ENCODE measurements at places on chromosomes 12 and 14. TPM values are rescaled to one million over a fixed set of nuclear protein-coding genes. Genes with fewer than 3 reads are reported as not detected.

Gene MMP17
- total RNA-seq, result 8.5 TPM

Gene SERPINA12
- total RNA-seq, result not detected

Gene KRT3
- not detected for total RNA-seq

Gene RD3L
- not detected for total RNA-seq

Gene SLC17A8
- total RNA-seq, result not detected

Gene VRTN
- not detected for total RNA-seq

Gene KRT72
- not detected for total RNA-seq

Gene CEP170B
- total RNA-seq, result 14.4 TPM

Gene FAM181A
- not detected for total RNA-seq

Gene PTPRB
- 25.7 TPM for total RNA-seq
